ENCODE measurements at places on chromosomes 3 and 15. TPM values are rescaled to one million over a fixed set of nuclear protein-coding genes. Genes with fewer than 3 reads are reported as not detected.

ZNF445 gene
- total RNA-seq, result 22.6 TPM

CD200R1 gene
- 3.4 TPM for total RNA-seq

HTR3E gene
- not detected for total RNA-seq

LDHAL6B gene
- not detected for total RNA-seq

SAXO2 gene
- total RNA-seq, result not detected

Measured in activated T-helper 2 cell treated with anti-CD3 and anti-CD28 coated beads, Interferon-gamma antibody, Interleukin-2, Interleukin-4, amounts not matched to agents 10 μg/mL and 5 μg/mL and 100 μg/mL, durations not matched to agents 14 hours and 24 hours and 36 hours (primary cell).